ENCODE measurements at places on chromosomes 3 and 15. TPM values are rescaled to one million over a fixed set of nuclear protein-coding genes. Genes with fewer than 3 reads are reported as not detected.

DNA sequence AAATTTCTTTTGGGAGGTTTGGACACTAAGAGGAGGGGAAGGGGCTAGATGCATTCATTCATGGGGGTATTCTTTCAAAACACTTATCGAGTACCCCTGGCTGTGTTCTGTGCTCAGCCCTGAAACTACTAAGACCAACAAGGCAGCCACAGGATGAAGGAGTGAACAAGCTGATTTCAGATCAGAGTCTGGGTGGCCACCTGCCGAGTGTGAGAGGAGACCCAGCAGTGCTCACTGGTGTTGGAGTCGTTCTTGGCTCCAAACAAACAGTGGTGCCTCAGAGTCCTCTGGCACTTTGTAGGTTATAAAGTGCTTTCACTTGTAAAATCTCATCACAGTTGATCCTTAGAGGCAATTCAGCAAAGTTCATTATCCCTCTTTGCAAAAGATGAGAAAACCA is 48.8 kb upstream of the CMTM8 start:
- H3K4me3 ChIP-seq: no peak overlapping the region
- H3K27me3 ChIP-seq: peaks cover 3% of the 10 kb centered on the region
- no peak overlapping the region for H3K27ac ChIP-seq
- DNase-seq: no peak

DNA sequence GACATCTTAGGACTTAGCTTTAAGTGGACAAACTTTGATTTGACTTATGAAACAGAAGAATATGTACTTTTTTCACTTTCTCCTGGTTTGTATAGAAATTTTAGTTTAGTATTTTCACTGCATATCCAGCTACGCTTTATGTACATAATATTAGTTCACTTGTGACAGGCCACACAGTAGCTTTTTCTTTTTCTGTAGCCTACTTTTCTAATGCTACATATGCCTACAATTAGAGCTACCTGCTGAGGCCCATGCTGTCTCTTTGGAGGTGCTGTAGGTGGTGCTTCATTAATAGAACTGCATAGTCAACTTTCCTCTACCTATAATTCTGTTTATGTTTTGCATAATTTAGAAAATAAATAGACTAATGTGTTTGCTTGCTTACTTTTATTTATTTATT is 191.6 kb downstream of the NLGN1 start:
- no peak overlapping the region for H3K27ac ChIP-seq
- H3K4me1 ChIP-seq: peaks cover 13% of the 10 kb centered on the region
- no peaks in the 10 kb centered on the region for H3K27me3 ChIP-seq
- H3K4me3 ChIP-seq: no peak overlapping the region

DNA sequence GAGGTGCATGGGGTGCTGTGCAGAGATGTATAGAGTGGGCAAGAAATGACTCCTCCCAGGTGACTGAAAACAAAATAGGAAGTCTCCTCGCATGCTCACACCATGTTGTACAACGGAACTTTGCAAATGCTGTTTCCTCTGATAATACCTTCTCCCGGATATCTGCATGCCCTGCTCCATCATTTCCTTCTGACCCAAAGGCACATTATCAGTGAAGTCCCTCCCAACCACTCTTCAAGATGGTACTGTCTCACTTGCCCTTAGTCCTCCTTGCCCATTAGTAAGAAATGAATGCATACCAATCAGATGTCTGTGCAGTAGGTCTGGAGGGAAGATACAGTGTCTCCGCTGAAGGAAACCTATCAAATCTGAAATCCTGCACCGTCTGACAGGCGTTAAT is 12.0 kb downstream of the TMED3 start:
- DNase-seq: no peak
- H3K4me3 ChIP-seq: no peak overlapping the region
- H3K27me3 ChIP-seq: no peaks in the 10 kb centered on the region

GRCh38 chr15:78350058-78350457 is 9.9 kb downstream of the CRABP1 start:
- H3K4me3 ChIP-seq: no peak overlapping the region
- H3K36me3 ChIP-seq: no peaks in the 10 kb centered on the region
- H3K4me1 ChIP-seq: no peaks in the 10 kb centered on the region
- no peak overlapping the region for H3K27ac ChIP-seq

DNA sequence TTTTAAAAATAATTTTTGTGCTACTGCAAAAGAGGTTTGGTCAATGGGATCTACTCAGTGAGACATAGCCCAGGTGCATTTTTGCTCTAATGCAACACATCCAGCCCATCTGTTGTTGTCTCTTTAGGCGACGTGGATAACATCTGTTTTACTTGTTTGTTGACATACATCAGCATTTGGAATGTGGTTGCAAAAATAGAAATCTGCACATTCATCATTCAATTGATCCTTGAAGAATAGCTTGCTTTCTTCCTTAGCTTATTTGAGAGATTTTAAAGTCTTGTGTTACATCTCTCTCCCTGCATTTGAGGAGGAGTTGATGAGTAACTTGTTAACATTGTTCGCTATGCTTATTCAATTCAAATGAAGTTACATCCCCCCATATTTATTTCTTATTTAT is 1202.3 kb downstream of the NSUN3 start:
- no peak for DNase-seq
- H3K27me3 ChIP-seq: no peaks in the 10 kb centered on the region
- no peak overlapping the region for H3K27ac ChIP-seq
- no peaks in the 10 kb centered on the region for H3K4me1 ChIP-seq
- no peak overlapping the region for H3K4me3 ChIP-seq

DNA sequence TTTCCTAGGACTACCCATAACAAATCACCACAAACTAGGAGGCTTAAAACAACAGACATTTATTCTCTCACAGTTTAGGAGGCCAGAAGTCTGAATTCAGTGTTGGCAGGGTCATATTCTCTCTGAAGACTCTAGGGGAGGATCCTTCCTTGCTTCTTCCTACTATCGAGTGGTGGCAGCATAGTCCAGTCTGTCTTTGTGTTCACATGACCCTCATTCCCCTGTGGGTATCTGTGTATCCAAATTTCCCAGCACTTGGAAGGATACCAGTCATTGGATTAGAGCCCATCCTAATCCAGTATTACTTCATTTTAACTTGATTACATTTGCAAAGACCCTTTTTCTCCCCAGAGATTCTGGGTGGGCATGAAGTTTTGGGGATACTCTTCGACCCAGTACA is 63.8 kb downstream of the GMPS start:
- peaks cover 40% of the 10 kb centered on the region for H3K36me3 ChIP-seq
- no peaks in the 10 kb centered on the region for H3K4me1 ChIP-seq
- no peak for DNase-seq

DNA sequence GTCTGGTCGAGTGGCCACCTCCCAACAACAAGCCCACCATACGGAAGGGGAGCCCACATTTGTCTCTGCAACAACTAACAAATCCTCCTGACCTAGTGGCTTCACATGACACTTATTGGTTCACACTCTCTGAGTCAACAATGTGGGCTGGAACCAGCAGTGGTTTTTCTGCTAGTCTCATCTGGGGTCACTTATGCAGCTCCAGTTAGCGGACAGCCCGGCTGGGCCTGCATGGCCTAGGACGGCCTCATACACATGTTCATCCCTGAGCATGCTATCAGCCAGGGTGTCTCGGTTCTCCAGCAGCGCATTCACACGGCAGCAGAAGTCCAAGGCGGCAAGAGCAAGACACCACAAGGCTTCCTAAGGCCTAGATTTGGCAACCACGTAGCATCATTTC is 281.7 kb downstream of the XXYLT1 start:
- no peak overlapping the region for H3K27ac ChIP-seq
- peak; percentile 56 for DNase-seq
- peaks cover 15% of the 10 kb centered on the region for H3K27me3 ChIP-seq
- no peaks in the 10 kb centered on the region for H3K36me3 ChIP-seq

DNA sequence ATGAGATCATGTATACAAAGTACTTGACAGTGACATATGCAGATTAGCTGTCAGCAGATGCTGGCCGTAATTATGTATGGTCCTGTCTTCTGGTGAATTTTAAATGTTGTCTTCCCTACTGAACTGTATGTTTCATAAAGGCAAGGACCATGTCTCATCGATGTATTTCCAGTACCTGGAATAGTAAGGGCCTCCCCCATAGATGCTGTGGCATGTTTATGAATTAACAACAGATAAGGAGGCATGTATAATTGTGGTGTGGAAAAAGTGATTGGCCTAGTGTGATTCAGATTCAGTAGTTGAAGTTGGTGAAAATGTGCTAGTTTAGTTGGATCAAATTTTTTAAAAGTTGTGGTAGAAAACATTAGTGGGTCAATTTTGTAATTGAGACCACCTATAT is 202.7 kb upstream of the SLC2A2 start:
- H3K36me3 ChIP-seq: peaks cover 5% of the 10 kb centered on the region
- no peak overlapping the region for H3K27ac ChIP-seq
- peaks cover 32% of the 10 kb centered on the region for H3K4me1 ChIP-seq
- H3K27me3 ChIP-seq: no peaks in the 10 kb centered on the region
- DNase-seq: no peak

GRCh38 chr15:84402856-84403608 is 167.5 kb downstream of the GOLGA6L4 start:
- H3K36me3 ChIP-seq: no peaks in the 10 kb centered on the region
- no peak overlapping the region for H3K4me3 ChIP-seq
- peak; percentile 73 for DNase-seq
- no peaks in the 10 kb centered on the region for H3K4me1 ChIP-seq

- no peak overlapping the region for H3K27ac ChIP-seq
- H3K27me3 ChIP-seq: no peaks in the 10 kb centered on the region
- peaks cover 28% of the 10 kb centered on the region for H3K4me1 ChIP-seq
- no peak for DNase-seq
These were observed 131.0 kb upstream of the NR2E3 start for GRCh38 chr15:71679223-71679792.

DNA sequence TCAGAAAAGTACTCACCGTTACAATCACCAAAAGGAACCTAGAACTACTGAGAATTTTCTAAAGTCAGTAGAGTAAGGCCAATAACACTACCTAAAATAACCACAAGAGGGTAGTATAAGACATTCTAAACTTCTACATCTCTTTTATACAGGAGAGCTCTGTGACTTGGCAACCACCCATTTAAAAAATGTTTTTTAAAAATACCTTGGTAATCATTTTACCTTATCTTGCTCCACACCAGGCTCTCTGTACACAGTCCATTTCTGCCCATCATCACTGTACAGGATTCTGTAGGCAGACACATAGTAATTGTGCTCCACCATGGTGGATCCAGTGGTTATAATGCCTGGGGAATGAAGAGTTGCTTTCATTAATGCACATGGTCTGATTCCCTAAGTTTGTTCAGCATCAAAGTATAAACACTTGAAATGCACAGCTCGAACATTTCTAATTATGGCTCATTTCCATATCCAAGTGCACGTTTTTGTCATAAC is 54.5 kb downstream of the ST3GAL6 start:
- no peak for DNase-seq
- peaks cover 39% of the 10 kb centered on the region for H3K36me3 ChIP-seq
- no peak overlapping the region for H3K4me3 ChIP-seq
- H3K27ac ChIP-seq: no peak overlapping the region

Gene NMNAT3
- 2.2 TPM for total RNA-seq

Gene PLSCR4
- 43.4 TPM for total RNA-seq

DNA sequence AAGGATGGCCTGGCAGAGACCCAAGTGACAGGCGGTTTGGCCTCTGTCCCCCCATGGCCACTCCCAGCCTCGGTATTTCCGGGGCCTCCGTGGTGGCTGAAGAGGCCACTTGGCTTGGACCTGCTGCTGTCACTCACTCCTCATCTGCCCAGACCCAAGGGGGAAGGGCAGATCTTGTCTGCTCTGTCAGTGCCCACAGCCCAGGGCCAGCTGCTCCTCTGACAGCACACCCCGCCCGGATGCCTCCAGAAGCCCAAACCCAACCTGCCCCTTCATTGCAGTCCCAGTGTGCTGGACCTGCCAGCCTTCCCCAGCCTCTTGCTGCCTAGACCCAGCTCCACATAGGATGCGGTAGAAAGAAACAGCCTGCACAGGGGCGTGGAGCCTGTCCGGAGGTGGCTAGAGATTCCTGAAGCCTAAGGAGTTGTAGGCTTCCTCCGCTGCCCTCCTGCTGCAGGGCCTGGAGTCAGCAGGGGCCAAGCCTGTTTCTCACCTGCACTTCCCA is 52.0 kb downstream of the MAGEF1 start:
- no peak for DNase-seq
- H3K4me1 ChIP-seq: peaks cover 50% of the 10 kb centered on the region
- no peaks in the 10 kb centered on the region for H3K36me3 ChIP-seq
- no peak overlapping the region for H3K4me3 ChIP-seq
- peak overlapping the region; percentile 85 for H3K27ac ChIP-seq

DNA sequence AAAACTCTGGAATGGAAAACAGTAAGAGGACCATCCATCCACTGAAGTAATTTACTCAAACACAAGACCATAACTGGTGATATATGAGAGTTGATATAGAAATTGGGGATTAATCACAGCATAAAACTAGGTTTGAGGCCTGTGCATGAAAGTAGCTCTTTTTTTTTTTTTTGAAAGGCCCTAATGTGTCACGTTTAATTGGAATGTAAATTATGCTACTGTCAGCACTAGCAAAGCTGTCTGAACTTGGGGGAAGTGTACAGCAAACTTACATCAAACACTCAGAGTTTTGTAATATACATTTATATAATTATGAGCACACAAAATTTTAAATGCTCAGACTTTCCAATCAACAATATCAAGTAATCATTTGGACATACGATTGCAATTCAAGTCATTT is 154.1 kb downstream of the GREM1 start:
- H3K36me3 ChIP-seq: no peaks in the 10 kb centered on the region
- H3K4me1 ChIP-seq: peaks cover 53% of the 10 kb centered on the region
- H3K27ac ChIP-seq: peak overlapping the region; percentile 75
- no peak overlapping the region for H3K4me3 ChIP-seq

Gene C3orf85
- total RNA-seq: not detected

Gene TMCO5A
- not detected for total RNA-seq

DNA sequence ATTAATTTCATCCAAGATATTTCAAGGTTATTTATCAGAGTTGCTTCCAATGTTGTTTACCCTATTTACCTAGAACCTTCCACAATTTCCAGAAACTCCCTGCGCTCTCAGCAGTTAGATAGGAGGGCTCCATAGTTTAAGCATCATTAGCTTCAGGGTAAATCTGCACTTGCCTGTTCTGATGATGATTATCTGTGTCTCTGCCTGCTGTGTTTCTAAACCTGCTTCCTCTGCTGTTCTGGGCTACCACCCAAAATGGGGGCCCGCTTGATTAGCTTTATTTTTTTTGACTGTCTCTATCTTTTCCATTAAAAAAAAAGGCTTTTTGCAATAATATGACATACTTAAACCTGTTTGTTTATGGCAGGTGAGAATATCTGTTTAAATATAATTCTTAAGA is 472.4 kb downstream of the DIPK2A start:
- H3K4me1 ChIP-seq: no peaks in the 10 kb centered on the region
- no peaks in the 10 kb centered on the region for H3K36me3 ChIP-seq
- no peaks in the 10 kb centered on the region for H3K27me3 ChIP-seq
- H3K27ac ChIP-seq: no peak overlapping the region
- H3K4me3 ChIP-seq: no peak overlapping the region
- DNase-seq: no peak

DNA sequence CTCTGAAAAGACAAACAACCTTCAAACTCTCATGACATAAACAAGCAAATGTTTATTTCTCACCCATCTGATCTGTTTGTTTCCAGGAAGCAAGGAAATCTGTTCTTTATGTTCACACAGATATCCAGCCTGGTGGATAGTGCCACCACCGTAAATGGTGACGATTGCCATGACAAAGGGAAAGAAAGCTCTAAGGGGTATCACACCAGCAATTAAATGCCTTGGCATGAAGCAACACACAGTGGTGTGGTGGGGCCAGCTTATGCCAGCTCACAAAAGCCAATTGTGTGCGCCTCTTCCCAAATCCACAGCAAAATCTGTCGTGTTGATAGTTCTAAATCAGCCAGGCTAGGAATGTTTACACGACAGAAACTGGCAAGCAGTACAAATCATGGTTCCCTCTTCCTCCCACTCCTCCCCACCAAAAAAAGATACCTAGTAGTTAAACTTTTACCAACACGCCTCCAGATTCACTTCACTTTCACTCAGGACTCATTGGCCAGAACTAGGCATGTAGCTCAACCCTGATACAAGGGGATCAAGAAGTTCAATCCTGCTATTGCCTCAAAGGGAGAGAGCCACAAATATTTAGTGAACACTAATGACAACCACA is 189.2 kb upstream of the SLCO3A1 start:
- no peak overlapping the region for H3K4me3 ChIP-seq
- H3K27me3 ChIP-seq: no peaks in the 10 kb centered on the region
- H3K27ac ChIP-seq: no peak overlapping the region
